ENCODE measurements at places on chromosomes 1 and 21.
A peak's percentile ranks its signal among the peaks of the same experiment; 100 is the strongest.

DNA sequence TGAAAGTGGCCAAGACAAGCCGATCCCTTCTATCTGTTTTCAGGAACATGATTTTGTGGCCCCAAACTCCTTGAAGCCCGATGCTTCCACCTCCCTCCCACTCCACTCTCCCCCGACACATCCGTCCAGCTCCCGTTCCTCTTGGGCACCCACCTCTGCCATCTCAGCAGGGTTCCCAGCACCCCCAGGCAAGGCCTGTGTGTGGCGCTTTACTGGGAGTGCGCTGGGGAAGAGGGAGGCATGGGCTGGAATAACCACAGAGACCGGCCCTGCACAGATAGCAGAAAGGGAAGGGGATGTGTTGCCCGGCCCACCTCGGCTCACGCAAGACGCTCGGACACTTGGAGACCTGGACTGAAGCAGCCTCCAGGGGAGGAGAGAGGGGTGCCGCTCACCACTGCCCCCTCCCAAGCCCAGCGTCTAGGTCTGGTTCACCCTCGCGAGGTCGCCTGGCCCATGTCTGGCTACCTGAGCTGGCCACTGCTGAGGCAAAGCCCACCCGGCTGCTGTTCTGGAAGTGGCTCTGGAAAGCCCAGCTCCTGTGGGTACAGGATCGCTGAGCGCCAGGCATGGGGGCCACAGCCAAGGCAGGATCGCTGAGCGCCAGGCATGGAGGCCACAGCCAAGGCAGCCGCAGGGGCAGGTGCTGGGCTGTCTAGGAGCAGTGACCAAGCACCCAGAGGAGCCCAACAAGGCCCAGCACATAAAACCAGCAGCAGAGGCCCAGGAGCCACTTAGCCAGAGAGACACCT lies 23.8 kb upstream of the COL18A1 start:
- no peak for DNase-seq

- DNase-seq = no peak
These were observed 3.2 kb upstream of the TAL1 start for GRCh38 chr1:47235241-47235681.

GRCh38 chr1:212944229-212944901 lies 6.0 kb upstream of the VASH2 start:
- no peak for DNase-seq

DNA sequence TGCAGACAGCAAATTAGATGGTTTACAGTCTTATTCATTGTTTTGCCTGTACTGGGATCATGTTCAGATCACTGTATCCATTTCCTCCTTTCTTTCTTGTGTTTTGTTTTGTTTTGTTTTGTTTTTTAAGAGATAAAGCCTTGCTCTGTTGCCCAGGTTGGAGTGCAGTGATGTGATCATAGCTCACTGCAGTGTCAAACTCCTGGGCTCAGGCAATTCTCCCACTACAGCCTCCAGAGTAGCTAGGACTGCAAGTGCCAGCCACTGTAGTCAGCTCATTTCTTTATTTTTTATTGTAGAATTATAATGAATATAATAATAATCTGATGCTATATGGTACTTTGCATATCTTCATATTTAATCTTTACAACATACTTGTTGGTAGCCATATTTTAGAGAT lies 403.7 kb upstream of the B3GALT2 start:
- DNase-seq = no peak

DNA sequence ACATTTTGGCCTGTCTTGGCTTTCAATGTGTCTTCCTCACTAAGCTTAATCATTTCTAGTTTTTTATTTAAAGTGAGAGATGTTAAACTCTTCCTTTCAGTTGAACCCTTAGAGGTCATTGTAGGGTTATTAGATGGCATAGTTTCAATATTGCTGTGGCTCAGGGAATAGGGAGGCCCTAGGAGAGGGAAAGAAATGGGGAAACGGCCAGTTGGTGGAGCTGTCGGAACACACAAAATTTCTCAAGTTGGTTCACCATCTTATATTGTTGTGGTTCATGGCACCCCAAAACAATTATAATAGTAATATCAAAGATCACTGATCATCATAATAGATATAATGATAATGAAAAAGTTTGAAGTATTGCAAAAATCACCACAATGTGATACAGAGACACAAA lies 31.4 kb upstream of the KAZN start:
- no peak for DNase-seq

DNA sequence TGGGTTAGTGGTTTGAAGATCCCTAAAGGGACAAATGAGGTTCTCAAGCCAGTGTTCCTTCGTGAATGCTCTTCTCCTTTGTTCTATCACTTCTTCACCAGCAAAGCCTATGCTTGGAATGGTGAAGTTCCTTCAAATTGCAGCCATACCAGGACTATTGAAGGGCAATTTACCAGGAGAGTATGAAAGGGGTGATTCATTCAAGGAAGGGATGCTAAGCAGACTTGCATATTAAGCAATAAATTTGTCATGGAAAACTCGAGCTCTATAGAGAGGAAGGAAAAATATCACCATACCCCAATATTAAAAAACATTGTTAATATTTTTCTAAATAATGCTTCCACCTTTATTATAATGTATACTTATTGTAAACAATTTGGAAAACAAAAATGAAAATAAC lies 9.3 kb upstream of the TSNAX start:
- DNase-seq = no peak

- DNase-seq = no peak
These were observed 373.5 kb downstream of the RRAGC start for GRCh38 chr1:38486085-38486484.

GRCh38 chr1:9027307-9027706 lies 1.1 kb upstream of the SLC2A7 start:
- DNase-seq = no peak

DNA sequence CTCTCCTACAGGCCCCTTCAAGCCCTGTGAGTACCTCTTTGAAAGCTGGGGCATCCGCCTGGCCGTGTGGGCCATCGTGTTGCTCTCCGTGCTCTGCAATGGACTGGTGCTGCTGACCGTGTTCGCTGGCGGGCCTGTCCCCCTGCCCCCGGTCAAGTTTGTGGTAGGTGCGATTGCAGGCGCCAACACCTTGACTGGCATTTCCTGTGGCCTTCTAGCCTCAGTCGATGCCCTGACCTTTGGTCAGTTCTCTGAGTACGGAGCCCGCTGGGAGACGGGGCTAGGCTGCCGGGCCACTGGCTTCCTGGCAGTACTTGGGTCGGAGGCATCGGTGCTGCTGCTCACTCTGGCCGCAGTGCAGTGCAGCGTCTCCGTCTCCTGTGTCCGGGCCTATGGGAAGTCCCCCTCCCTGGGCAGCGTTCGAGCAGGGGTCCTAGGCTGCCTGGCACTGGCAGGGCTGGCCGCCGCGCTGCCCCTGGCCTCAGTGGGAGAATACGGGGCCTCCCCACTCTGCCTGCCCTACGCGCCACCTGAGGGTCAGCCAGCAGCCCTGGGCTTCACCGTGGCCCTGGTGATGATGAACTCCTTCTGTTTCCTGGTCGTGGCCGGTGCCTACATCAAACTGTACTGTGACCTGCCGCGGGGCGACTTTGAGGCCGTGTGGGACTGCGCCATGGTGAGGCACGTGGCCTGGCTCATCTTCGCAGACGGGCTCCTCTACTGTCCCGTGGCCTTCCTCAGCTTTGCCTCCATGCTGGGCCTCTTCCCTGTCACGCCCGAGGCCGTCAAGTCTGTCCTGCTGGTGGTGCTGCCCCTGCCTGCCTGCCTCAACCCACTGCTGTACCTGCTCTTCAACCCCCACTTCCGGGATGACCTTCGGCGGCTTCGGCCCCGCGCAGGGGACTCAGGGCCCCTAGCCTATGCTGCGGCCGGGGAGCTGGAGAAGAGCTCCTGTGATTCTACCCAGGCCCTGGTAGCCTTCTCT lies 23.5 kb downstream of the UBE2T start:
- DNase-seq = no peak

- DNase-seq = no peak
These were observed 61.3 kb upstream of the SDC3 start for GRCh38 chr1:30969903-30970302.

DNA sequence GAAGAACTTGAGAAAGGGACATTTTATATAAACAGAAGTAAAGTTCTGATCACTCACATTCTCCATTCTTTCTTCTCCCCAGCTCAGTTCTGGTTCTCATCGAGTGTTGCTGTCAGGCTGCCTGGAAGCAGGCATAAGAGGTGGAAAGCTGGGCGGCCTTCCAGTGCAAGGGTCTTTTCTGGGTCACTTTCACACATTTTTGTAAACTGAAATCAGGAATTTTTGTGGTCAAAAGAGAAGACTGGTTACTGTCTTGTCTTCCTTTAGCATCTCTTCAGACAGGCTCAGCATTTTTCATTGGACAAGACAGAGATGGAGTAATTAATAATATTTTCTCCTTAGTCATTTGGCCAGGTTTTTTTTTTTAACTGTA lies 93.7 kb downstream of the CTH start:
- no peak for DNase-seq

DNA sequence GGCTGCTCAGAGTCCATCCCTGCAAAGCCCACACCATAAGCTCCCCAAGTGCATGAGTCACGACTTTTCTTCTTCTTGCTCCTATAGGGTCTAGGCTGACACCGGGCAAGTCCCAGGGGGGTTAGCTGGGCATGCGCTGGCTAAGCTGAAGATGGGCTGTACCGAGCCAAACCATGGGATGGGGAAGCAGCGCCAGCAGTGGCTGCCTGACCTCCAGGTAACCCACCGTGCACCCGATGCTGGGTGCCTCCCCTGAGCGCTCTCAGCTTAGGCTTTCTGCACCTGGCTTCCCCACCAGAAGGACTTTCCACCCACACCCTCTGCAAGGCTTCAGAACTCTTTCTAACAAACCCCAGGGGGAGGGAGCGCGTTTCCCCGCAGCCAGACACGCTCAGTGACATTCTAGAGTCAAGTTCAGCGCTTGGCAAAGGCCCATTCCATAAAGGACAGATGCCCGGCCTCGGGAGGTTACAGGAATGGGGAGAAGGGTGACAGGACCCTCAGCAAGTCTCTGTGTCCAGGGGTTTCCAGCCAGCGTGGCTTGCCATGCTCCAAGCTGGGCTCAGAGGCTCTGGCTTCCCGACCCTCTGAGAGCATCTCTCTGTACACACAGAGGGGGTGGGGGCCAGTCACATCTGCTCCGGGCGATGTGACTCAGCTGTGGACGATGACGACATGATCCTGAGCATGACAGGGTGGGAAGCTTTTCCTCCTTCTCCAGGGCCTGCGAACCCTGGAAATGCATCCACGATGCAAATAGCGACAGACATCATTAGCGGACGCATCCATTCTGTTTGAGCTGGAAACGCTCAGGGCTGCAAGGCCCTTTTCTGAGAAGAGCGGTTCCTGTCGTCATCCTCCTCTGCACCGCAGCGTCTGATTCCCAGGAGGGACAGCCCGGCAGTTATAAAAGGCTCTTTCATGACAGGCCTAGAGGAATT lies 107.8 kb downstream of the SIK1 start:
- no peak for DNase-seq

DNA sequence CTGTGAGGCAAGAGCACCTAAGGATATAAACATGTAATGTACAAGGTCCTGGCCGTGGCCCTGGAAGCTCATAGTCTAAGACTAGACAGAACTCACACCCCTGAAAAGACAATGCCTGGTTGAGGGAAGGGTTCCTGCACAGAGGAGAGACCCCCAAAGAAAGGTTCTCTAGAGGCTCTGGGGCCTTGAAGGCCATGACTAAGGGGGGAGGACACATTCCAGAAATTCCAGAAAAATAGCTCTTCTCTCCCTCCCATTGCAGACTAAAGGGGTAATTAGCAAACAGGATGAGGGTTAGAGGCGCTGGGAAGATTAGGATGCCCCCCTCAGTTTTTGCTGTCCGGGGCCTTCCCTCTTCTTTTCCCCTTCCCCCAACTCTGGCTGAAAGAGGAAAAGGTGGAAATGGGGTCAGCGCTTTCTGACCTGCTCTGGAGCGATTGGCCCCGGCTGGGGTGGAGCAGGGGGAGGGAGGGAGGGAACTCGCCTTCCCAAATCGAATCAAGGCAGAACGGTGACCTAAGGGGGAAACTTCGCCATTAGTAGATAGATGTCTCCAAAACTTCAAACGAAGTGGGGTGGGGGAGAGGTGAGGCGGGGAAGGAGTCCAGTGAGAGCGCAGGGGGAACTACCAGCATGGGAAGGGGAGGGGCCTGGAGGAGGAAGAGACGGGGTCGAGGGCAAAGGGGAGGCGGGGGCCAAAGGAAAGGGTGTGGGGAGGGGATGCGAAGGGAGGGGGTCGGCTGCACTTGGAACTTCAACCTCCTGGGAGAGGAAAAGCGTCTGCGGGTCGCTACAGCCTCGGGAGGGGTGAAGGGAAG lies 11.8 kb downstream of the PAX7 start:
- no peak for DNase-seq

DNA sequence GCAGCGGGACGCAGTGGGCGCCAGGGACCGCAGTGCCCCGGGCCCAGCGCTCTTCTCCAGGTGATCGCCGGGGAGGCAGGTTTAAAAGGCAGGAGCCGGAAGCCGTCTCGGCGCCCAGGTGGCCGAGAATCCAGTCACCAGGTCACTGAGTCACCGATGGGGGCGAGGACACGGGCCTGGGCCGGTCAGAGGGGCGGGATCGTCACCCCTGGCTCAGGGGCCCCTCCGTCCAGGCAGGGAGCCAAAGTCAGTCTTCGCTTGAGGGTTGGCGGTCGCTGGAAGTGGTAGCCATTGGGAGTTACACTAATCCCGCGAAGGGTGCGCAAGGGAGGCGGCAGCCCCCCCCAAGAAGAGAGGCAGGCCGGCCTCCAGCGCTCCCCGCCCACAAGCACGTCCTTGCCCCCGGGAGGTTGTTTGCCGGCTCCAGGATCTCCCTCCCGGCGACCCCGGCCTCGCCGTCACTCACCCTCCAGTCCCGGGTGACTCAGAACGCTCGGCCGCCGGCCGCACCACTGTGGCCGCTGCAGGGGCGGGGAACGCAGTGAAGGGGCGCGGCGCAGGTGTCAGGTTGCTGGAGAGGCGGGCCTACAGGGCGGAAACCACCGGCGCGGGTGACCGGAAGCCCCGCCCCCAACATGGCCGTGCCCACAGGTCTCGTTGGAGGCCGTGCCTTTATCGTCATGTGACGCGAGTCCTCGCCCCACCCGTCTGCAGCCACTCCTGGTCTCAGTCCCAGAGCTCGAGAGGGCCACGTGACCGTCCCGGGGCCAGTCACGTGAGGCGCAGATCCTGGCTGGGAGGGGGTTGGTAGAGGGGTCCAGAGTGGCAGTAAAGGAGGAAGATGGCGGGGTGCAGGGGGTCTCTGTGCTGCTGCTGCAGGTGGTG lies at the start of the genes CLCN6 and MTHFR:
CLCN6 (plus strand) TSS at position 770 of the 885 bp plus-strand sequence; CDS start at position 842, 72 bp downstream.
MTHFR (minus strand) TSS at position 543 of the 885 bp plus-strand sequence. CDS start 2,848 bp downstream, outside the sequence.
- peak; percentile 97 for DNase-seq

- no peak for DNase-seq
These were observed 20.5 kb upstream of the ST3GAL3 start for GRCh38 chr1:43686801-43687200.

GRCh38 chr1:156539818-156540355 lies 32.5 kb downstream of the IQGAP3 start:
- DNase-seq = no peak

- no peak for DNase-seq
These were observed 7.4 kb downstream of the SLC2A5 start for GRCh38 chr1:9062021-9062471.

All from CD4-positive, alpha-beta memory T cell (primary cell).